CD4-positive, alpha-beta T cell treated with Interleukin-10 for 1 hour (primary cell): ENCODE measurements at places on chromosomes 2 and 18.

DNA sequence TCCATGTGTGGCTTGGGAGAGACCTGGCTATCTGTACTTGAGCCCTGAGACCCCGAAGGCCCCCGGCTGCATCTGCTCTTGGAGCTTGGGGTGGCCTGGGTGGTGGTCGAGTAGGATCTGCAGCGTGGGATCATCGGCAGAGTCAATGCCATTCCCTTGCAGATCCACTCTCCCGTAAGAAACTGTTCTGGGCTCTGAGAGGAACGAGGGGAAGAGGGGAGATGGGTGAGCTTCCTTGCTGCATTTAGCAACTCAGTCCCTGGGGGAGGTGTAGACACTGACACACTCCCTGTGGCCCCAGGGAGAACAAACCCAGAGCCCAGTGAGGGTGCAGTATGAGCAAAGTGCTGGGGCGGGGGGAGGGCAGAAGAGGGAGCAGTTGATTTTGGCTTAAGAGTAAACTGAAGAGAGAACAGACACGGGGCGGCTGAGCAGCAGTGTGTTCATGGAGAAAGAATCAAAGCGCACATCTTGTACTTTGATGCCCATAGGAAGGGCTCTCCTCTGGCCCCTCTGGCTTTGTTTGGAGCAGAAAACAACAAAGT lies 8.5 kb downstream of the GREB1 start:
- DNase-seq, result no peak

DNA sequence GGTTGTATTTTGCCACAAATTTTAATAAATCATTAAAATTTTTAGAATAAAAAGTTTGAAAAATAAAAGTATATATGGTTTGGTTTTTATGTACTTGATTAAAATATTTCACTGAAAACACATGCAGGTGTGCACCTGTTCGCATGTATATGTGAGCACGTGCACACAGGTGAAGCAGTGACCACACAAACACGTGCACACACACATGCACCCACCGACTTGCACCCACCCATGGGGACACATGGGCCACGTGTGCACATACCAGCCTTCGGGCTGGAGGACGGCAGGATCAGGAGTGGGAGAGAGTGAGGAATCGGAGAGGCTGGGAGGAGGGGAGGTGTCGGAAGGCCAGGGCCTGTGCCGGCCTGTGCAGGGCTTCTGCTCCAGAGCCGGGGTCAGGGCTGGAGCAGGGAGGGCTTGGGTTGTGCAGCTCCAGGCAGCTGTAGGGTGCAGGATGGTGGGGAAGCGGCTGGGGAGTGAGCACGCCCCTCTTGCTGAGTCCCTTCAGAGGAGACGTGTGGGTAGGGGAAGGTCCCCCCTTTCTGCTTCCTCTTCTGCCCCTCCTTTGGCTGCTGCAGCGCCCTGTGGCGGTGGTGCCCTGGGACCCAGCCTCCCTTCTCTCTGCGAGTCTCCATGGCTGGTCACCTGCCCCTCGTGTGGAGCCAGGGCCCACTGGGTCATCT lies 106.9 kb upstream of the HDAC4 start:
- DNase-seq, result no peak

GRCh38 chr2:181900007-181900651 lies 8.6 kb downstream of the ITPRID2 start:
- no peak for DNase-seq

DNA sequence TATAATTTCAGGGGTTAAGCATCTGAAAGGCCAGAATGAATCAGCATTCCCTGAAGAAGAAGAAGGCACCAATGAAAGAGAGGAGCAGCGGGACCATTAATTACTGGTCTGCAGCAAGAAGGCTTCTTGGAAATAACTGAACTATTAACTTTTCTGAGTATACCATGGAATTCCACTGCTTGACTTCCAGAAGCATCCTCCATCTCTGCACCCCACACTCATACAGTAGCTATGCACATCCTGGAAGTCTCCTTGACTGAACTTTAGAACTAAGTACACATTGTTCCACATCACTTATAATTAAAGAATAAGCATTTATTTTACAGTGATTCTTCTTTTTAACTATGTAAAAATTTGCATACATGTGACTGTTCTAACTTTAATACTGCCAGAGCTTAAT lies 131.5 kb downstream of the PPP1R1C start:
- no peak for DNase-seq

DNA sequence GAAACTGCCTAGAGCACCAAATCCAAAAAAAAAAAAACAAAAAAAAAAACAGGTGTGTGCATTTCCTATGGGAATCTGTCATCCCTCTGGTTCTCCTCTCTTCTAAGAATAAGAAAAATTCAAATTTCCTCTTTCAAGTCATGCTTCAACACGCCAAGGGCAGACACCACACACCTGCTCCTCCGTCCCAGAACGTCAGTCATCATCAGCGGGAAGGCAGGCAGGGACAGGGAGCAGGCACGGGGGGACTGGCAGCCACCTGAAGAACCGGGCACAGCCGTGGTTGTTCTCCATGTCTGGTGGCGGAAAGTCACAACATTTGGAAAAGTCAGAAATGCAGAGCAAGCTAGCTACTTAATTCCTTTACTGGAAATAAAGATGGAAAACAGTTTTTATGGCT lies 214.8 kb downstream of the IKZF2 start:
- no peak for DNase-seq

DNA sequence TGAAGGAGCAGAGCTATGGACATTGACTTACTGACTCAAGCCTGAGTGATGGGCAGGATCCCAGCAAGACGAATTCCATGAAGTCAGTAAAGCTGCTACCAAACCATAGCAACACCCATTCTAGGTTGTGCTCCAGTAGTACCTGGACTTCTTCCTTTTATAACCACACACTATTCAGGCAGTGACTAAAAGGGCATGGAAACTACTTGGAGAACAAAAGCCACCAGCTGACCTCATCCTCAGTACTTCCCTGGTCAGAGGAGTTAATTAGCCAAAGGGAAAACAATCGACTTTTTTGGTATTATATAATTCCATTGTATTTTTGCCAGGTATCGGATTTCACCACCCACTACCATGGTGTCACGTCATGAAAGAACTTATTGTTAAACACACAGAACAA lies 237.1 kb downstream of the TTC32 start:
- no peak for DNase-seq
